ENCODE measurements at places on chromosomes 3 and 15. TPM values are rescaled to one million over a fixed set of nuclear protein-coding genes. Genes with fewer than 3 reads are reported as not detected.

The VIPR1 gene
- polyA plus RNA-seq: 1.1 TPM

DNA sequence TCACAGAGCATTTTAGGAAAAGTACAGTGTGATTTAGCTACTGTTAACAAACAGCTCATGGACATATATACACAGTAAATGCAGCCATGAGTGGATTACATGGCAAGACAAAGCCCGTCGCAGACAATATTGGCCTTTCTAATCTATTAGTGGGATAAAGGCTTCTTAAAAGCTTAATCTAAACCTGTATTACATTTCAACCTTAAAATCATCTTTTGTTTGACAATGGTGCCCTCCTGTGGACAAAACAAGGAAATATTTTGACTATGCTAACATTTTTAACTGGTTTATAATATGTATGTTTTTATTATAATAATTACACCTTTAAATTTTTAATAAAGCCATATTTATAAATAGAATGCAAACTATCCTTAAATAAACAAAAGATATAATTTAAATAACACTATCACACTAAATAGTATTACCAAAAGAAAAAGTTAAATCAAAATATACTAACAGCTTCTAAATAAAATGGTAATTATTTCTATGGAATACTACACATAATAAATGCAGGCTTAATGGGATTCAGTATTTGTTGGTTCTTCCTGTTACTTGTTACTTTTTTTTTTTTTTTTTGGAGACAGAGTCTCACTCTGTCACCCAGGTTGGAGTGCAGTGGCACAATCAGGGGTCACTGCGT lies 38.6 kb downstream of the TAFA4 start:
- DNase-seq: peak; percentile 14

DNA sequence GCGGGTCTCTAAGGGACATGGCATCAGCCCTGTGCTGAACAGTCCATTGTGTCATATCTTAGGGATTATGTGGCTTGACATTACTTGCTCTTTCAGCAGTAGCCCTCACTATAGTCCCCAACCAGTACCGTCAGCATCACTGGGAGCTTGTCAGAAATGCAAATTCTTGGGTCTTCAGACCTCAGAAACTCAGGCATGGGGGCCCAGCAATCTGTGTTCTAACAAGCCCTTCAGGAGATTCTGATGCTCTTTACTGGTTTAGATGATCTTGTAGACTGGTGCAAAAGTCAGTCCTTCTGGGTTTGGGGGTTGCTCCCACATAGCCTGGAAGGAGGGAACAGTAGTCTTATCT lies 39.0 kb upstream of the TRAK1 start:
- DNase-seq: no peak

- no peak for DNase-seq
Observed at GRCh38 chr3:184004476-184004875, 13.2 kb downstream of the ABCC5 start.

DNA sequence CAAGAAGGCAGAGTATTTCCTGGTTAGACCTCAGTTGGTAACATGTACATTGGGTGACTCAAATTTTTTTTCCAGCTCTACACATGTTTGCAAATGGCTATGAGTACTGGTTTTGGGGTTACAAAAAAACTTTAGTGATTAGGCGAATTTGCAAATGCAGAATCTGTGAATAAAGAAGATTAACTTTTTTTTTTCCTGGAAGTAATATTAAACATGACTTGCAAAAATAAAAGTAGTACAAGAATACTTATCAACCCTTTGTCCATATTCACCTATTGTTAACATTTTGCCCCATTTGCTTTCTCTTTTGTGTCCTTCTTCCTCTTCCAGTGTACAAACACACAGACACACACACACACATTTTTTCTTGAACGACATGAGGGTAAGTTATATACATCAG lies 47.6 kb upstream of the RYK start:
- DNase-seq: no peak

GRCh38 chr15:75809986-75810750 lies 33.1 kb upstream of the UBE2Q2 start:
- DNase-seq: no peak

DNA sequence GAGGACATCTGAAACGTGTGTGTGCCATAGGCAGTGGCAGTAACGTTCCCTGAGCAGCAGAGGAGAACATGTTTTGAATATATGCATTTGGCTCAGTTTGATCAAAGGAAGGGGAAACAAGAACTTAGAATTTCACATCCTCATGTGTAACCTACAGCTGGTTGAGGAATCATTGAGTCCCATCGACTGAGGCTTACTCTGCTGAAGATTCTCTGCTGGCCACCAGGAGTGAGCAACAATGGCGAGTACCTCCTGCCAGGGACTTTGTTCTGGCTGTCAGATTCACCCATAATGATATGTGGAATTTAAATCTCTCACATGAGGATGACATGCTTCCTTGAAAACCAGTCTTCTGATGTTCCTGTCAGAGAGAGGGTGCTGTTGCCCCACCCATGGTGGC lies 21.3 kb downstream of the GORASP1 start:
- no peak for DNase-seq

- no peak for DNase-seq
Observed at GRCh38 chr3:183560607-183561006, 5.1 kb upstream of the KLHL6 start.

Measured in left renal cortex interstitium (tissue), 4 donors.